ENCODE measurements at places on chromosomes 6 and 20. TPM values are rescaled to one million over a fixed set of nuclear protein-coding genes. Genes with fewer than 3 reads are reported as not detected.
A peak's percentile ranks its signal among the peaks of the same experiment; 100 is the strongest.

GRCh38 chr6:88177961-88178464, 11.9 kb upstream of the CNR1 start:
- DNase-seq = no peak

DNA sequence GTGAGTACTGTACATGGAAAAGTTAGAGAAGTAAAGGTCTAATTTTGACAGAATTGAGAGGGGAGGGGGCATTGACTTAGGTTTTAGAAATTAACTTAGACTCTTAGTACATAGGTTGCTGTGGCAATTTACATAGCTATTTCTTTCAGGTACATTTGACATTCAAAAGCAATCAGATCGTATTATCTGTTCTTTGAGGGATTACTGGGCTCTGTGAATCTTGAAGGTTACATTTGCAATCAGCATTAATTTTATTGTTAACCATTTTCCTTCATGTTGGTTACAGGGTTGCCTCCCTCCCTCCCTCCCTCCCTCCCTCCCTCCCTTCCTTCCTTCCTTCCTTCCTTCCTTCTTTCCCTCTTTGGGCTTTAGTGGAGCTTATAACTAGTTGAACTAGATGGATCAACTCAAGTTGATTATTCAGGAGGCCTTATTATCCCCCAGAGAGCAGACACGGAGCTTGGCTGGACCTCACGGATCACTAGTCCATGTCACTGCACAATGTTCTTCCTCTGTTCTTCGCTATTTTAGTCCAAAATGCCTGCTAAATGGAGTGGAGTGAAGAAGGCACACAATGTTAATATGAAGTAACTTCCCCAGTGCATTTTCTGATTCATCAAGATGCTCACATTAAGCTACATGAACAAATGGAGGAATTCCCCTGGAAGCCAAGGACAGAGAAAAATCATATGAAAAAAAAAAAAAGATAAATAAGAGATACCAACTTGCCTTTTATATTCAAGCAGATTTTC, 87.8 kb downstream of the PLCB4 start:
- DNase-seq = no peak

GRCh38 chr20:7596541-7596940, 343.7 kb downstream of the HAO1 start:
- no peak for DNase-seq

DNA sequence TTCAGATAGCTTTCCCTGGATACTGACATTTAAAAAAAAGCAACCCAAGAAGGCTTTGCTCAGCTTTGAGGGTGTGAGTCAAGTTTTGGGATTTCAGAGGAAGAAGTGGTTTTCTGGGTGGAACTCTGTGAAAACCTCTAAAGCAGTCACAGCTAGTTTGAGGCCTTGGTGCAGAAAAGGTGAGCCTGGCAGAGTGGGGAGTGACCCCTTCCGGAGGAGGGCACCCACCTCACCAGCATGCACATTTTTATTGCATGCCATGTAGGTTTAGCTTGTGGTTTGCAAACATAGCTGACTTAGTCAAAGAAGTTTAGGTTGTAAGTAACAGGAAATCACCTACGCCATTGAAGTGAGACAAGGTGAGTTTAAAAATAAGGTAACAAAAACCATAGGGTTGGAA, 146.8 kb upstream of the PMEPA1 start:
- no peak for DNase-seq

- no peak for DNase-seq
Observed at GRCh38 chr20:2596673-2597279, 55.7 kb upstream of the NOP56 start.

DNA sequence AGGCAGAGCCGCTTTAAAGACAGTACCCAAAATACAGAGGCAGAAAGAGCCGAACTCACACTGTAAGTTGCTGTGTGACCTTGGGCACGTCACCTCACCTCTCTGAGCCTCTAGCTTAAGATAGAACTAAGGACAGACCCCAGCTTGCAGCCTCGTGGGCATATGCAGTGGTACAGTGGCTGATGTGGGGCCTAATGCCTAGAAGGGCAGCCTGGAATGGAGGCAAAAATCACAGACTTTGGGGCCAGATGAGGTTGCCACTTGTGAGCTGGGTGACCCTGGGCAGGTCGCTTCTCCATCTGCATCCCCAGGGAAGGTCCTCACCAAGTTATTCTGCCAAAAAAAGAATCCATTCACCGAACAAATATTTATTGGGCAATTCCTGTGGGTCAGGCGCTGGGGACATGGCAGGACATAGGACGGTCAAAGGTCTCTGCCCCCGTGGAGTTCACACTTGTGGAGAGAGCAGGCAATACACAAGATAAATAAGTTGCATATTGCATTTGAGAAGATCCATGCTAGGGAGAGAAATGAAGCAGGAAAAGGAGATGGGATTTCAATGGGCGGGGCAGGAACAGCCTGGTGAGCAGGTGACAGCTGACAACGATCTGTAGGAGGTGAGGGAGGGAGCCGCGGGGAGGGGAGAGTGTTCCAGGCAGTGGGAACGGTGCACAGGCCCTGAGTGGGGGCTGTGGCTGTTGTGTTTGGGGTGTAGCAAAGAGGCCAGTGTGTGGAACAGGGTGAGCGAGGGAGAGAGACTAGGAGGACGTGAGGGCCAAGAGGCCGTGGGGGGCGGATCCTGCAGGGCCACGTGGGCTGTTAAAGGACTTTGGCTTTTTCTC, 115.2 kb downstream of the CEBPB start:
- no peak for DNase-seq

- DNase-seq = peak; percentile 75
Observed at GRCh38 chr20:41047279-41047974, 18.8 kb downstream of the TOP1 start.

DNA sequence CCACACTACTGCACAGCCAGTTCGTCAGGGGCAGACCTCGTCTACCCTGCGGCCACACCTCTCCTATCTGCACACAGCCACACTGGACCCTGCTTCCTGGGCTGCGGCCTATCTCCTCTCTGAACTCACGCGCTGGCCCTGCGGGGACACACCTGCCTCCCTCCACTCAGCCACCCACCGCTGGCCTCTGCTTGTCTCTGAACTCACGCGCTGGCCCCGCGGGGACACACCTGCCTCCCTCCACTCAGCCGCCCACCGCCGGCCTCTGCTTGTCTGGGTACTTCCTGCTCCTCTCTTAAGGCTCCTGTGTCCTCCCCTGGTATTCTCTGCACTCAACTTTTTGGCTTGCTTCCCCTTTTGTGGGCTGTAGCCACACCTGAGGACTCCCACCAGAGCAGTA, 52.3 kb downstream of the HUS1B start:
- DNase-seq = no peak

DNA sequence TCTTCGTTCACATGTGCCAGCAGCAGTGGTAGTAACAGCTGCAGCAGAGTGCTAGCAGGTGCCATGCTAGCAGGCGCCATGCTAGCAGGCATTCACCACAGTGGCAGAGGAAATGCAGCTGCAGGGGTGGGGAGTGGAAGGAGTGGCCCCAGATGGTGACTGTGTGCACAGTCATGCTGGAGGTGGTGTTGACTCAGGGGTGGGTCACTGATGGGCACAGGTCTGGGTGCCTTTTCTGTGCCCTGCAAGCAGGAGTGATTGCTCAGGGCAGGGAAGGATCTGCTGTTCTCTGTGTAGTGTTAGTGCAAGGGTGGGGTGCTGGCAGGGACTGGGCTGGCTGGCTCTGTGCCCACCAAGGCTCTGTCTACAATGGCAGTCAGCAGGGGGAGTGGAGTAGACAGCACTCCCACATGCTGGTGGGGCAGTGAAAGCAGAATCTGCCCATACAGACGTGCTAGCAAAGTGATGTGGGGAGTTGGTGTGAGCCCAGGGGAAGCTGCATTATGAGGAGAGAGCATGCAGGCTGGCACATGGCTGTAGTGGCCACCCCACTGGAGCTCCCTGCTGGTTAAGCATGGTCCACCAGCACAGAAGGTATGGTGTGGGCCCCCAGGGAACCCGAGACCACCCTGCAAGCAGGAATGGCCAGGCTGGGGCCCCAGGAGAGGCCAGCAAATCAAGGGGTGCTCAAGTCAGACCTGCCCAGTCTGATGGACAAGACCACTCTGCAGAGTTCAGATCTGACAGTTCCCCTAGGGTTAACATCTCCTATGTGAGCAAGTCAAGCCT, 11.4 kb upstream of the TSPYL4 start:
- peak; percentile 74 for DNase-seq

GRCh38 chr20:14609328-14610221, 272.2 kb upstream of the FLRT3 start:
- no peak for DNase-seq

DNA sequence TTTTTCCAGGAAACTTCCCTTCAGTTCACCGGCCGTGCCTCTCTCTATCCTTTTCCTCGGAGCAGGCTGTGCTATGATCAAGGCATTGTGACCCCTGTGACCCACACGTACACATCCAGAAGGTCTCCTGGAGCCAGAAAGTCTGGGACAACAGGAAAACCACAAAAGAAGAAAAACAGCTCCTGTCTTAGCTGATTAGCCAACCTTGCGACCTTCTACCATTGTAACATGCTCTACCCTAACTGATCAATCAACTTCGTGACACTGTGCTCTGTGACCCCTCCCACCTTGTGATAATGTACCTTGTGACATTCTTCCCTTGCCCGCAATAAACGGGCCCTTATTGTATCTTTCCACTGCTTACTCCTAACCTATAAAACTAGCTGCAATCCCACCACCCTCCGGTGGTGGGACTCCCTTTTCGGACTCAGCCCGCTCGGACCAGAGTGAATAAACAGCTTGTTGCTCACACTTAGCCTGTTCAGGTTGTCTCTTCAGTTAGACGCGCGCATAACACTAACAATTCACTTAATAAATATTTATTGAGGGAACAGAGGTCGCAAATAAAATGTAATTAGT, 24.2 kb downstream of the ZNF311 start:
- peak; percentile 36 for DNase-seq

- DNase-seq = no peak
Observed at GRCh38 chr20:17610566-17611289, 40.9 kb downstream of the DSTN start.

- DNase-seq = no peak
Observed at GRCh38 chr6:14767226-14767625, 478.6 kb upstream of the JARID2 start.

GRCh38 chr20:20215976-20216727, 151.8 kb upstream of the INSM1 start:
- no peak for DNase-seq

DNA sequence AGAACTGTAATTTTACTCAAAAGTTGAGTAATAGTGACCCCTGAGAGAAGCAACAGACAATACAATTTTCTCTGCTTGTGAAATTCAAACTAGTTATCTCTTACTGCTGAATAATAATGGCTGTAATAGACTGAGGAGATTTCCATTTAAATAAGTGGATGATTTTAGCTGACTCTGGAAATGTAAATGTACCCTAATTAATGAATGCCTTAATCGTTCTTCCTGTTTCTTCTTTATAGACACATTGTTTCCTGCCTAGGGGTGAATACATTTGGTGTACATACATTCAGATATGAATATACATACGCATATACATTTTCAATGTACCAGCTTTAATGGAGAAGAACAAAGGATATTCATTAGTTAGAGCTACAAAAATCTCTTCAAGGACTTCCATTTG, 611.9 kb downstream of the TFAP2B start:
- no peak for DNase-seq

DNA sequence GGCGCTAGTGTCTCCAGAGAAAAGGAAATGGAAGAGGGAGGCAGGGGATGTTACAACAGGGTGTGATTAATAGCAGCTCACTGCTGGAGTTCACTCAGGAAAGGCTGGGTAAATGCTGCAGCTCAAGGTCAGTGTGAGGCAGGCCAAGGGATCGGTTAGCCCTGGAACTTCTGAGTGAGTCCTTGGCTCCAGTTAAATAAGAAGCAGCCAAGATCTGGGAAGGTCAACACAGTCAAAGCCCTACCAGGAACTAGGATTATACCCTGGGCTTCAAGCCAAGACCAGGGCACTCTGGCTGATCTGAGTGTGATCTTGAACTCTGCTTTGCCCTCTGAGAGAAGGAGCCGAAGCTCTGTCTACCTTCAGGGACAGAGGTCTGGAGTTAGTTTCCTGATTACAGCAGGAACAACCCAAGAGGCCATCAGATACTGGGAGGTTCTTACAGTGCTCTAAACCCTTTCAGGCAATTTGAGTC, 44.3 kb downstream of the TPD52L1 start:
- no peak for DNase-seq

DNA sequence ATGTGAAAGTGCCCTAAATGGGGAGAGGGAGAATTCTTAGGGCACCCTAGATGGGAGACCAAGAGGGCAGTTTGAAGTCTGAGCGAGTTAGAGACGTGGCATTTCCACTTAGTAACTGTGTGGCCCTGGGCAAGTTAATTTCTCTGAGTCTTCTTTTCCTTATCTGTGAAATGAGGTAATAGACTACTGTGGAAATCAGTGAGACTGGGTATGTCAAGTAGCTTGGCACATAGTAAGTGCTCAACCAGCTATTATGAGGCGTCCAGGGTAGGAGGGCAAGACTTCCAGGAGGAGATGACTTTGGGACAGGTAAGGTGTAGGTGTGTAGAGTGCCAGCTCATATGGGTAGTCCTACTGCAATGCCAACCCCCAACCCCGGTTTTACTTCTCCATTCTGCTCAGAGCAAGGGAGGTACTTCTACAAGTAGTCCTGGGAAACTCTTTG, 770 bp downstream of the KIF3B start:
- no peak for DNase-seq

DNA sequence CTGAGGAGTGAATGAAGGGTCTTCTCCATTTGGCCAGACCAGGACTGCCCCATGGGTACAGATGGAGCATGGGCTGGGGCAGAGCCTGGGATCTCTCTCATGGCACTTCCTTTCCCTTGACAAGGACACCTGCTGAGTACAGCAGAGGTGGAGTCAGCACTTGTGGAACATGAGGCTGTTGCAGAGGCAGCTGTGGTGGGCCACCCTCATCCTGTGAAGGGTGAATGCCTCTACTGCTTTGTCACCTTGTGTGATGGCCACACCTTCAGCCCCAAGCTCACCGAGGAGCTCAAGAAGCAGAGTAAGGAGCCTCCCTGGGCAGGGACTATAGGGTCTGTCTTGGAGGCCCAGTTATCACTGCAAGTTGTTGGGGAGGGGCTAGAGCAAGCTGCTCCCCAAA, 29.6 kb downstream of the GSS start:
- DNase-seq = no peak

- no peak for DNase-seq
Observed at GRCh38 chr6:137676888-137677287, 182.7 kb upstream of the OLIG3 start.

- DNase-seq = no peak
Observed at GRCh38 chr6:15511248-15512125, 151.3 kb downstream of the DTNBP1 start.

- peak; percentile 63 for DNase-seq
Observed at GRCh38 chr20:47319517-47320252, 36.8 kb downstream of the ZMYND8 start.

- peak; percentile 2 for DNase-seq
Observed at GRCh38 chr6:40307712-40308111, 279.5 kb downstream of the LRFN2 start.

GRCh38 chr6:15546591-15546990, 116.2 kb downstream of the DTNBP1 start:
- DNase-seq = no peak

GRCh38 chr6:18186540-18187250, 31.5 kb downstream of the KDM1B start:
- DNase-seq = no peak

The KIF13A gene
- total RNA-seq = 84.2 TPM

The SMOC2 gene
- 0.32 TPM for total RNA-seq

The DDR1 gene
- total RNA-seq = 211 TPM

The LRRC1 gene
- total RNA-seq = 23.6 TPM

The FILIP1 gene
- not detected for total RNA-seq

The C6orf141 gene
- 19.8 TPM for total RNA-seq

The ESF1 gene
- total RNA-seq = 21.2 TPM

The PCSK2 gene
- not detected for total RNA-seq

The SIRPB1 gene
- total RNA-seq = 1.1 TPM

The OR12D3 gene
- not detected for total RNA-seq

The LIN28B gene
- not detected for total RNA-seq

The SLC17A9 gene
- 0.34 TPM for total RNA-seq

The CTSA gene
- 37.3 TPM for total RNA-seq

The RSPH4A gene
- total RNA-seq = 0.14 TPM
